ENCODE measurements at places on chromosomes 11 and 22.

GRCh38 chr11:9313648-9314290, 624 bp downstream of the TMEM41B start:
- DNase-seq: no peak

DNA sequence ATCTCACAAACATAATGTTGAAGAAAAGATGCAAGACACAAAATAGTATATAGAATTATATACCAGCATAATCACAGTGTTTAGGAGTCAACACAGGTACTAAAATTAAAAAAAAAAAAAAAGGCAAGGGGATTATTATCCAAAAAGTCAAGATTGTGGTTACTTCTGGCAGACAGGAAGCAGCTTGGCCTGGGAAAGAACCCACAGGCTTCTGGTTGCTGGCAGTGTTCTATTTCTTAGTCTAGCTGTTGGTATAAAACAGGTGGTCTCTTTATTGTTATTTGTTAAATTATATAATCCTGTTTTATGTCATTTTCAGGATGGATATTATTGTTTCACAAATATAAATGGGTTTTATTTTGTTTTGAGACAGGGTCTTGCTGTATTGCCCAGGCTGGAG, 54.0 kb downstream of the C11orf58 start:
- no peak for DNase-seq

DNA sequence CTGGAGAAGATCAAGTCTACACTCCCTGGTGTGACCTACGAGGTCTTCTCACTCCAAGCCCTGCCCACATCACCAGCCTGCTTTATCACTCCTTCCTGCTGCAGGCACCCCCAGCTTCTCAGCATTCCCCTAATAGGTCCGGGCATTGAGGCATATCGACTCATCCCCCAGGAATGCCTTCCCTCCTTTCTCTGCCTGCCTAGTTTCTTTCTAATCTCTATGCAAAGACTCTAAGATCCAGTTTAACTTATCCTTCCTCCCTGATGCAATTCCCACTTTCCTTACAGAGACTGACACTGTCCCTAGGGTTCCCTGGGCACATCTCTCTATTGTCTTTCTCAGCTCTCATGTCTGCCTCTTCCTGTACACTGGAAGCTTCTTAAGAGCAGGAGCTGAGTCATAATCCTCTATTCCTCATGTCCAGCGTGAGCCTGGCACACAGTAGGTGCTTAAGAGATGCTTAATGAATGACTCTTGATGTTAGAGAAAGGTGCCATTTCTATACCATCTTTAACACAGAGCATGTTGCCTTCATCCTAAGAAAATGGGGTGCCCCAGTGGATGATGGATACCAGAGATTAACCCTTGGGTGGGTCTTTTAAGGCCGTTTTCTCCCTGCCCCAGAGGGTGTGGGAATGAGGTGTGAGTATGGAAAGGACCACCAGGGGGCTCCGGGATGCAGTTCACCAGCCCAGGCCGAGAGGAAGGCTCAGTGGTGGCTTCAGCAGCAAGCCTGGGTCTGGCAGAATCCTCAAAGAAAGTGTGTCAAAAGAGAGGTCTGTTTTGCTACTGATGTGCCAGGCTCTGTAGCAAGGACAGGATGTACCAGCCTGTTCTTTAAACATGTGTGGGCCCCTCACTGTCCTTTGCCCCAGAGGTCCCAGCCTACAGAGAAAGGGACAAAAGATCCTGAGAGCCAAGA, 34.7 kb downstream of the PARVA start:
- DNase-seq: peak; percentile 83

- no peak for DNase-seq
Observed at GRCh38 chr22:42022162-42022847, 23.7 kb downstream of the WBP2NL start.

GRCh38 chr22:31561238-31561887, 65.0 kb downstream of the SFI1 start:
- peak; percentile 58 for DNase-seq

DNA sequence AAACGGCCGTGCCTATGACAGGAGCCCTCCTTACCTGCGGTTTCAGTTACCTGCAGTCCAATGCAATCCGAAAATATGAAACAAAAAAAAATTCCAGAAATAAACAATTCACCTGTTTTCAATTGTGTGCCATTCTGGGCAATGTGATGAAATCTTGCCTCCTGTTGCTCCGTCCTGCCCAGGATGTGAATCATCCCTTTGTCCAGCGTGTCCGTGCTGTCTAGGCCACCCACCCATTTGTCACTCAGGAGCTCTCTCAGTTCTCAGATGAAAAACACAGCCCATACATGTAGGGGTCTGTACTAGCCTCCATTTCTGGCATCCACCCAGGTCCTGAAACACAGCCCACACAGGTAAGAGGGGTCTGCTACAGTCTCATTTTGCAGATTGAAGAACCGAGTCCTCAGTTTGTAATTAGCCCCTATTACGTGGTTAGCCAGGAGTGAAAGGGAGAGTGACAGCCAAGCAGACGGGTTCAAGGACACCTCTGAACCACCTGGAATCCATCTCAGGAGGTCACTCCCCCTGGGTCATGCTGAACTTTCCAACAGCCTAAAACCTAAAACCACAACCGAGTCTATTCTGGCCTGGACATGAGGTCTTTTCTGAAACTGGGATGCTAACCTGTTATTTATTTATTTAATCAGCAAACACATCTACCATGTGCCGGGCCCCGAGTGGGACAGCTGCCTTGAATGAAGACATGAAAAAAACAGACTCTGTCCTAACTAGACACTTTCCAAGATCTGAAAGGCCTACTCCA, 317.2 kb downstream of the SHANK2 start:
- DNase-seq: no peak

GRCh38 chr11:134591338-134591737, 179.3 kb upstream of the B3GAT1 start:
- DNase-seq: no peak

GRCh38 chr11:724049-724777, 18.2 kb downstream of the EPS8L2 start:
- DNase-seq: no peak

DNA sequence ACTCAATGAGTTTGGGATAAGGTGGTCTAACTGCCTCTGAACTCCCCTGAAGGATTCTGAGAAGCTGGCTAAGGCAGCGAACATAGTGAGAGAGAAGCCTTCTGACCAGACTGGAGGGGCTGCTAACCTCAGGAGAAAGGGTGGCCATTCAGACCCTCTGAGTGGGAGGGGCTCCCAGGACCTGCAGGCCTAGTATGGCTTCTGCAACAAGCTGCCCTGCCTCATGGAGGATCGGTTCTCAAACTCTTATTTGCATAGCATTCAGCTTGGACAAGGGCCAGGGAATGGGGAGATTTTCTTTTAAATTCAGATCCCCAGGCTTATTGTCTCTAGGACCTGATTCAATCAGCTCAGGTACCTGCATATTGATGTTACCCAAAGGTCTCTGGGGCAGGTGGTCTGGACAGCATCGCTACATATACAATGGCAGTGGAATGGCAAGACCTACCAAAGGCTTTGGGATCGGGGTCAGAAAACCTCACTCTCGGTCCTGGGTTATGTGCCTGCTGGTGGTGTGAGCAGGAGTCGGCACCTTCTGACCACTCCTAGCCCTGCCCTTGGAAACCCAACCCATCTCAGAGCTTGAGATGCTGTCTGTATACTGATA, 599.1 kb downstream of the BRD1 start:
- no peak for DNase-seq
